ENCODE measurements at places on chromosomes 16 and 17. TPM values are rescaled to one million over a fixed set of nuclear protein-coding genes. Genes with fewer than 3 reads are reported as not detected.

DNA sequence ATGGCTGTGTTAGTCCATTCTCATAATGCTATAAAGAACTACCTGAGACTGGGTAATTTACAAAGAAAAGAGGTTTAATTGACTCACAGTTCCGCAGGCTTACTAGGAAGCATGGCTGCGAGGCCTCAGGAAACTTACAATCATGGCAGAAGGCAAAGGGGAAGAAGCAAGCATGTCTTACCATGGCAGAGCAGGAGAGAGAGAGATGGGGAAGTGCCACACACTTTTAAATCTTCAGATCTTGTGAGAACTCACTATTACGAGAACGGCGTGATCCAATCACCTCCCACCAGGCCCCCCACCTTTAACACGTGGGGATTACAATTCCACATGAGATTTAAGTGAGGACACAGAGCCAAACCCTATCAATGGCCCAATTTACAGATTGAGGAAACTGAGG lies 96.5 kb downstream of the SDK2 start:
- no peak for DNase-seq

GRCh38 chr17:6534846-6535514 lies 21.4 kb downstream of the PITPNM3 start:
- no peak for DNase-seq

DNA sequence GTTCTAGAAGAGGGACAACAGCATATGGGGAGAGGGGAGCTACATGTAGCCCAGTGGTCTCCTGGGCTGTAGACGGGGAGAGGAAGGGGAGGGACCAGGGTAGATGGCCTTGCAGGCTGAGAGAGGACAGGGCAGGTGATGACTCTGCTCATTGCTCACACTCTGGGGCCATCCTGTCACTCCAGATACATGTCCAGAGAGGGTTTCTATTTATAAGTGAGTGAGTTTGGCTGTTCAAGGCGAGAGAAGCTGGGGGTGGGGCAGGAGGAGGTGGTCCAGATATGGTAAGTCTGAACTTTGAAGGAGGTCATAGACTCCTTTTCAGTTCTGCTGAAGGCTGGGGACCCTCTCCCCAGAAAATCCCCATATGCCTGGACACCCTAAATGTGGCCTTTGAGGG lies 22.2 kb downstream of the CACNA1G start:
- no peak for DNase-seq

DNA sequence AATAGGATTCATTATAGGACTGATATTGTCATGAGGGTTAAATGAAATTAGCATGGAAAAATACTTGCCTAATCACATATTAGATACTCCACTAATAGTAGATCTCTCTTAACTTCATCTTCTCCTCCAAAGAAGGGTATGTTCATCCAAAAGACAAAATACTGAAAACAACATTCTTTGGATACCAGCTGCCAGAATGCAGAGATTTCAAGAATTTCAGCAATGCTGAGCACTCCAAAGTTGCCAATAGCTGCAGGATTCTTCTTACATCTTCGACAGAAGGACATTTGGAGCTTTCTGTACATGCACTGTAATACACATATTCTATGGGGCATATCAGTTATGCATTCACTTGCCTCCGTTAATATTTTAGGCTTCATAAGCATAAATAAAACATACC lies 436.5 kb downstream of the HAPSTR1 start:
- no peak for DNase-seq

Gene EME1
- 15.8 TPM for total RNA-seq

DNA sequence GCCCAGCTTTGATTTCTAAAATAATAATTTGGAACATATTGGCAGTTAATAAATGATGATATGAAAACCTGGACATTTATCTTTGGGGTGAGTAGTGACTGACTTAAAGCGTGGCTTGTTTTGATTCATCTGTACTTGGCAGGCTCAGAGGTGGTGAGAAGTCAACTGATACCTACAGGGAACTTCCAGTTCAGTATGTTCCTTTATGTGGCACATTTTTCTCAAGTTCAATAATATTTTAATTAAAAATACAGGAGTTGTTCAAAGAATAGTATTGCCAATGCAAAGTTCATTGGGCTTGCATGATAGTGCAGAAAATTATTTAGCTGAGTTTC lies 34.3 kb downstream of the SLC47A1 start:
- DNase-seq: no peak

DNA sequence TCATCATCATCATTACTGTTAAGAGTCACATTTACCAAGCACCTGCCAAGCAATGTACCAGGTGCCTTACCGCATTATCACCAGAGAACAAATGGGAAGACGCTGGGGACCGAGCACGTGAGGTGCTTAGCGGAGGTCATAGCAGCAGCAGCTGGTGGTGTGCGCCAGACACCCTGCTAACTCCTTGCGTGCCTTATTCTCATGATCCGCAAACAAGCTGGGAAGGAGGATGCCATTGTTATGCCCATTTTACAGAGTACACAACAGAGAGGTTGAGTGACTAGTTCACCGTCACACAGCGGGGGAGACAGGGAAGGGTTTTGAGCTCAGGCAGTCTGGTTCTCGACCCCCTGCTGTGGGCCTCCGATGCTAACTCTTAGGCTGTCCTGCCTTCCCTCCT lies 7.3 kb downstream of the ATP2A3 start:
- DNase-seq: no peak

Measured in A172 (cell line).